ENCODE measurements at places on chromosomes 7 and 10.

DNA sequence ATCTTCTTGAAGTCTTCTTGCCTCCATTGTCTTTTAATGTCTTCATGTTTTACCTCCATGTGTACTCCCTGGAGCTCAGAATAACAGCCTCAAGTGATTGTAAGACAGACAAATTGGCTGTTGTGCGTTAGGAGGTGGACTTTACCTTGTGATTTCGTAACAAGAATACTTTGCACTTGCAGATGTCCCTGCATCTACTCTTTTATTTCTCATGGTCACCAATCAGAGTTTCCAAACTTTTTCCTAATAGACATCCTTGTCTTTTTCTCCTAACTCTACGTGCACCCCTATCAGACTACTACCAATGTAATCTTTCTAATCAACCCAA, 172.3 kb downstream of the NRP1 start:
- DNase-seq = no peak

- DNase-seq = no peak
Observed at GRCh38 chr10:5492929-5493576, 6.3 kb downstream of the CALML5 start.

- no peak for DNase-seq
Observed at GRCh38 chr7:132234711-132235110, 341.6 kb downstream of the PLXNA4 start.

- no peak for DNase-seq
Observed at GRCh38 chr7:102284399-102284798, 2.3 kb upstream of the SH2B2 start.

DNA sequence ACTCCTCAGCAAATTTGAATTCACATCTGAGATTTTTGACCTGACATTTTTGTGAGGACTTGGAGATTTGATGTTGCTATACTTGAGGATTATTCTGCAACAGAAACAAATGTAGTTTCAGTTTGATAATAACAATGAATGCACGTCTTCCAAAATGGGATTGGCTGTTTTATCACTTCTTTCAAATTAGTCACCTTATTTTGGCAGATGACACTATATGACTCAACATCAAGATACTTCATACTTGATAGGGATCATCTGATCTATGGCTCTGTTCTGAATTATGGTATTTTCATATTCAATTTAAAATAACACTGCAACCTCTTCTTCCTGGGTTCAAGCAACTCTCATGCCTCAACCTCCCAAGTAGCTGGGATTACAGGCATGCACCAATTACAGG, 24.2 kb downstream of the ARL5B start:
- no peak for DNase-seq

DNA sequence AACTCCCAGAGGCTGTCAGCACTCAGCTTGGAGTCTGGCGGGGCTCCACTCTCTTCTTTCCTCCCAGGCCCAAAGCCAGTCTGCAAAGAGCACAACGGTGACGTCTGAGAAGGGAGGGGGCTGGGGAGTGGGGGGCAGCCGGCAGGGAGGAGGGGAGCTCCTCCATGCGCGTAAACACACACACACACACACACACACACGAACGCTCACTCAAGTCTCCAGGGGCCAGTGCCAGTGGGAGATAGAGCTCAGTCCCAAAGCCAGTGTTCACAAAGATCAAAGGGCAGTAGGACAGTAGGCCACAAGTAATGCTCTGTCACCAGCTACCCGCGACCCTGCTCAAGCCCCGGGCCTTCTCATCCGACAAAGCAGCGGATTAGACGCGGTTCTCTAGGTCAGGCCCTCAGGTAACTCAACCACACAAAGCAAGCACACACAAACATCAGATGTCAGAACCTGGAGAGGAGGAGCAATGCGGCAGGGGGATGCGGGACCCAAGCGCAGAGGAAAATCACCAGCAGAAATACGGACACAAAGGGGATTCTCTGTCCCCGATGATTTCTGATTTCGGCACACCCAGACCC, 19.9 kb downstream of the TCAF1 start:
- no peak for DNase-seq
